ENCODE measurements at places on chromosomes 16 and 17. TPM values are rescaled to one million over a fixed set of nuclear protein-coding genes. Genes with fewer than 3 reads are reported as not detected.

GRCh38 chr17:17345294-17345597 lies 42.1 kb downstream of the NT5M start:
- no peaks in the 10 kb centered on the region for H3K4me1 ChIP-seq
- no peak overlapping the region for H3K4me3 ChIP-seq
- no peak overlapping the region for H3K27ac ChIP-seq
- DNase-seq: no peak

DNA sequence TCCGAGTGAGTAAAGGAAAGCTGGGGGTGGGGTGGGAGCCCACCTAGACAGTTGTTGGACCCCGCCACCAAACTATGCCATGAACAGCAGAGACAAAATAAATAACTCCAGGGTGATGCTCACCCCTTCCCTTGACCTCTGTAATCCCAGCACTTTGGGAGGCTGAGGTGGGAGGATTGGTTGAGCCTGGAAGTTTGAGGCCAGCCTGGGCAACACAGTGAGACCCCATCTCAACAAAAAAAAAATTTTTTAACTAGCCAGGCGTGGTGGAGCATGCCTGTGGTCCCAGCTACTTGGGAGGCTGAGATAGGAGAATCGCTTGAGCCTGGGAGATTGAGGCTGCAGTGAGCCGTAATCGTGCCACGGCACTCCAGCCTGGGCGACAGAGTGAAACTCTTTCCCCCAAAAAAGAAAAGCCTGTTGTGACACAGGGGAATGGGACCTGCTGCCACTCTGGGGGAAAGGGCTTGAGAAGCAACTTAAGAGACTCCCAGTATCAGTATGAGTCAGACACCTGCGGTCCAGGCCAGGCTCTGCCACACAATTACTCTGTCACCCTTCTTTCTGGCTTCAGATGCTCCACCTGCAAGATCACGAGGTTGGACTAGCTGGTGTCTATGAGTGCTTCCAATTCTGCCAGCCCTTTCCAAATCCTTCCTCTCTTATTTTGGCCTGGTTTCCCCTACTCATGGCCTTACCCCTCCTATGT lies 5.0 kb downstream of the SGCA start:
- no peaks in the 10 kb centered on the region for H3K27me3 ChIP-seq
- no peak for DNase-seq
- peak overlapping the region; percentile 14 for H3K27ac ChIP-seq
- H3K36me3 ChIP-seq: no peaks in the 10 kb centered on the region

The METRNL gene
- total RNA-seq: 25.0 TPM

DNA sequence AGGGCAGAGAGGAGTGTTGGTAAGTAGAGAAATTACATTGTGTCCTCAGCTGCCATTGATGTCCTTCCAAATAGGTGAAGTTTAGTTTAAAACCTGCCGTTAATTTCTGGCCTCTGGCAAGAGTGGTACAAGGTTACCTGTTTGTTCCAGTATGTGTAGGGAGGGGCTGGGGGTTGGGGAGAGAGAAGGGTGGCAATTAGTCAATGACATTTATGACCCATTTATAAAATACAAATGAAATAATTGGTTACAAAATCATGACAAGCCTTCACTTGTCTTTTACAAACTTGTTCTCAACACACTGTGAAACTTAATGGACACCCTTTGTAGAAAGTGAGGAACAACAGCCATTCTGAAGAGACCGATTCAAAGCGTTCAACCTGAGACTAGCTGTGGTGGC lies 281.0 kb downstream of the FTO start:
- H3K36me3 ChIP-seq: no peaks in the 10 kb centered on the region
- no peak overlapping the region for H3K27ac ChIP-seq
- no peak for DNase-seq
- no peaks in the 10 kb centered on the region for H3K4me1 ChIP-seq
- H3K27me3 ChIP-seq: no peaks in the 10 kb centered on the region

The CASKIN2 gene
- 122 TPM for total RNA-seq

GRCh38 chr17:16584273-16584995 lies 15.4 kb upstream of the ZNF287 start:
- H3K27ac ChIP-seq: peak overlapping the region; percentile 3
- H3K4me3 ChIP-seq: peak overlapping the region; percentile 29
- no peaks in the 10 kb centered on the region for H3K36me3 ChIP-seq
- DNase-seq: peak; percentile 92
- H3K4me1 ChIP-seq: peaks cover 4% of the 10 kb centered on the region
- no peaks in the 10 kb centered on the region for H3K27me3 ChIP-seq

The RGS9 gene
- 19.1 TPM for total RNA-seq

The TEKT1 gene
- 0.12 TPM for total RNA-seq

Measured in uterus (tissue), 4 donors.